ENCODE measurements at places on chromosomes 13 and 19.

DNA sequence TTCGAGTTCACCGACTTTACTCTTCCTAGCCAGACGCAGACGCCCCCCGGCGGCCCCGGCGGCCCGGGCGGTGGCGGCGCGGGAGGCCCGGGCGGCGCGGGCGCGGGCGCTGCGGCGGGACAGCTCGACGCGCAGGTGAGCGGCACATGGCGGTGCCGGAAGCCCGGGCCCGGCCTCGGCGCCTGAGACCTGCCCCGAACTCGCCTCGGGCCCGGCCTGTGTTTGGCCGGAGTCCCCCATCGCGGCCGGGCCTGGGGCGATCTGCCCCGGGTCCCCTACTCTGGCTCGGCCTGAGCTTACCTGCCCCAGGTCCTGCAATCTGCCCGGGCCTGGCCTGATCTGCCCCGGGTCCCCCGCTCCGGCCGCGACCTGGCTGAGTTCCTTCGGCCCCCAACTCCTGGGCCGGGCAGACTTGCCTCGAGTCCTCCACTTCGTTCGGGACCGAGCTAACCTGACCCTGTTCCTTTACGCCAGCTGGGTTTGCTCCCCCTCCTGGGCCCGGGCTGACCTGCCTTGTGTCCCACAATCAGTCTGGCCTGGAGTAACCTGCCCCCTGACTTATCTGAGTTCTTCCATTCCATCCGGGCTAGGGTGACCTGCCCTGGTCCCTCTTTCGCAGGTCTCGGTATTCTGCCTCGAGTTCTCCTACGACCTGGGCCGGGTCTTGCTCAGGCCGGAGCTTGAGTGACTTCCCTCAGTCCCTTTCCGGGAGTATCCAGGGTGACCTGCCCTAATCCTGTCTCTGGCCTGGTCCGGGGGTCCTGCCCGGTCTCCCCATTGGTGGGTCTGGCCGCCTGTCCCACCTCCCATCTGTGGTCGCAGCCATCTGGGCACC, 764 bp downstream of the UPF1 start:
- DNase-seq = no peak

- peak; percentile 70 for DNase-seq
Observed at GRCh38 chr19:41531438-41532311, 44.3 kb upstream of the CEACAM21 start.

DNA sequence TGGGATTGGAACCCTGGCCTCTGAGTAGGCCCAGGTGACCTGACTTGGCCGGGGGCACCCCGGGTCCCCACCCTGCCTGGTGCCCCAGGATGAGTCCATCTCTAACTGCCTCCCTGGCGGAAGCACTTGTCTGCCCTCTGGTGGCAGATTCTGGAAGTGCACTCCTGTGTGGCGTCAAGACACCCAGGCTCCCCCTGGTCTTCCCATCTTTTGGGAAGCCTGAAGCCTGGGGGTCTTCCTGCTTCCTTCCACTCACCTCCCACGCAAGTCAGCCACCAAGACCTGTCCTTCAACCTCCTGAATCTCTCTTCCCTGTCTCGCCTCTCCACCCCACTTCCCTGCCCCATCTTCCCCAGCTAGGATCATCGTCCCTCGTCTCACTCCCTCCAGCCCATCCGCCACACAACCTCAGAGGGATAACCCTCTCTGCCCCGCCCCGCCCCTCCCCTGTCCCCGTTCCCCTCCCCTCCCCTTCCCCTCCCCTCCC, 7.4 kb downstream of the RABAC1 start:
- peak; percentile 72 for DNase-seq

DNA sequence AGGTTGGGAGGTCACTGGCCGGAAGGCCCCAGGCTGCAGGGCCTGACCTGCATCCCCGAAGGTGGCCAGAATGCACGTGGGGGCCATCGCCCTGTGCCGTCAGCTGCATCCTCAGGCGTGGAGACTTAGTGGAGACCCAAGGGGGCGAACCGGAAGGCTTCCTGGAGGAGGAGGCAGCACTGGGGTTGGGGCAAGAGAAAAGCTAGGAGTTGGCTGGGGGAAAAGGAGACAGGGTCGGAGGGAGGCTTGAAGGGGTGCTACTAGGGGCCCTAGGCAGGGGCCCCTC, 1.4 kb upstream of the YJEFN3 start:
- no peak for DNase-seq

DNA sequence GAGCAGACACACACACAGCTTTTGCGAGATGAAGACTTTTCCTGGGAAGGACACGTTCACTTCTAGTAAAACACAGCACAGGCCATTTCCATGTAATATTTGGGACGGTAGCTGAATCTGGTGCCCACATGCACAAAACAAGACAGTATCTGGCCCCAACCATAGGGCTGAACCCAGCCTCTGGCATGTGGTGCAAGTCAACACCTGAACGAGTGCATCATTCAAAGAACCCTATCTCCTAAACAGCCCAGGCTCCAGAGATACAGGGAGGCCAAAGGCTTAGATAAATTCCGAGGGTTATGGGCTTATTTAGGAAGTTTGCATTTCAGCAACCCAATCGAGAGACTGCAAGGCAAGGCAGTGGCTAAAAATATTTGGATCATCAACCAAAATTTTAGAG, 2.7 kb upstream of the TFDP1 start:
- no peak for DNase-seq

DNA sequence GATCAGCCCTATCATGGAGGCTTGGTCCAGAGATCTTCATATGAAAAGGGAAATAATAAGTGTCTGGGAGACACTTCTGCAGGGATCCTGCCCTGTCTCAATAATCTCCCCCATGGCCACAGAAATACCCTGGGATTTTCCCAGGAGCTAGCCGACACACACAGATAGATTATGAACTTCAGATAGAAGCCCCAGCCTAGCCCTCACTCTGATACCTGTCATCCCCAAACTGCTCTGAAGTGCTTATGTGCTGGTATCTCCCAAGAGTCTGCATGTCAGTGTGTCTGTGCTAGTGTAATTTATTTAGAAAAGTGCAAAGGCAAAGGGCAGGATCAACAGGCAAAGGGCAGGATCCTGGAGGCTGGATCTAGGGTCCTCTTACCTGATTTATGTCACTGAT, 38.7 kb upstream of the ZNF766 start:
- DNase-seq = no peak

- DNase-seq = no peak
Observed at GRCh38 chr19:40225440-40226305, 816 bp downstream of the CCNP start.

DNA sequence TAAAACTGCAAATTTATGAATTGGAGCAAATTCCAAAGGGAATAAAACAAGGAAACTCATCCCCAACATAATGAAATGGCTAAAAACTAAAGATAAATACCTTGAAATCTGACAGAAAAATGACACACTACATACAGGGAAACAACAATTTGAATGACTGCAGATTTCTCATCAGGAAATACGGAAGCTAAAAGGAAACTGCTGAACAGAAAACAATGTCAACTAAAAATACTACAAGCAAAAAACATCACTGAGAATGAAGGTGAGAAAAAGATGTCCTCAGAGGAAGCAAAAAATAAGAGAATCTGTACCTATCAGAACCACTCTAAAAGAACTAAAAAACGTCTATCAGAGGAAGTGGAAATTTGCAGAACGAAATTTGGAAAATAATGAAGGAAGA, 39.5 kb downstream of the ZSWIM9 start:
- DNase-seq = no peak

DNA sequence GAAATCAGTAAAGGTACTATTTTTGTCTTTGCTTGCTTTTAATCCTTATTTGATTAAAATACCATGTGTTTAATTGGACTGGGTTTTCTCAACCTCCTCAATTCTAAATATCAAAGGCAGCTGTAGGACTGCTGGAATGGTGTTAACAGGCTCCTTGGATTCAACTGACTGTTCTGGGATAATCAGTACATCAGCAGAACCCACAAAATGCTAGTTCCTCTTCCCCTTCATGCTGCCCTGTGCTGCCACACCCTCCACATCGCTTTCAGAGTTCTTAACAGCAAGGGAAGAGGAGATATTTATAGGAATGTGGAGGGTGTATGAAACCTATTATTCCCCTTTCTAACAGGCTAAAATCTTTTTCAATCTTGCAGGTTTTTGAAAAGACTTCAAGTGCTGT, 82.4 kb downstream of the KCTD12 start:
- no peak for DNase-seq

- DNase-seq = no peak
Observed at GRCh38 chr19:38670921-38671398, 23.5 kb downstream of the ACTN4 start.

GRCh38 chr13:60467098-60467497, 70.1 kb downstream of the TDRD3 start:
- no peak for DNase-seq

DNA sequence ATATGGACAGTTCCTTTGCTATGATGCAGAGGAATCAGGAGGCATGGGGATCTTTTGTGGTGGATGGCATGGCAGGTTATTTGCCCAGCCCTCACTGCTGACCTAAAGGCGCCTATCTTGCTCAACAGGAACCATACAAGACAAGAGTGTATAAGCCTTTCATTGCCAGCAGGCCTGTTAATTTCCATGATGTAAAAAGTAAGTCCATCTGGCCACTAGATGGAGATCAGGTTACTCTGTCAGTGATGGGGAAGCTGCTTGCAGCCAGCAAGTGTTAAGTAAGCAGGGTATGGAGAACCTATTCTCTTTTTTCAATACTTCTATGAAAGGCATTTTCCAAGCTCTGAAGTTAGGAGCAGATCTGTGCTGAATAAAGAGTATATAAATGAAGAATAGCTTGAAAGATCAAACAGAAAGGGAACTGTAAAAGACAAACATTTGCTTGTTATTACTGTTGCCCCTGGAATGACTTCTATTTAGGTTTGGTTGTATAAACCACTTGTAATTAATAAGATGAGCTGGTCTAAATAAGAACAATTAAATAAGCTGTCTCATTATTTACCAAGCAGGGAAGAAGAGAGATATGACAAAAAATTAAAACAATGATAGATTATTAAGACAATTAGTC, 210.9 kb downstream of the RGCC start:
- no peak for DNase-seq

GRCh38 chr13:89490661-89491060, 1819.5 kb downstream of the SLITRK5 start:
- no peak for DNase-seq

All from stimulated activated CD8-positive, alpha-beta memory T cell treated with anti-CD3 and anti-CD28 coated beads, Interleukin-15, amount 100 ng/mL, for 48 hours (primary cell).